ENCODE measurements at places on chromosomes 16 and 17. TPM values are rescaled to one million over a fixed set of nuclear protein-coding genes. Genes with fewer than 3 reads are reported as not detected.

Gene GRAP
- 0.32 TPM for total RNA-seq

Gene UTS2R
- total RNA-seq = not detected

Gene ZSCAN10
- total RNA-seq = not detected

Gene CES1
- 0.36 TPM for total RNA-seq

Measured in hair follicle dermal papilla cell (primary cell).